Esophagus squamous epithelium (tissue), 5 donors: ENCODE measurements at places on chromosomes 12 and 14.
A peak's percentile ranks its signal among the peaks of the same experiment; 100 is the strongest.

GRCh38 chr14:76772300-76773187 is 11.3 kb downstream of the VASH1 start:
- peak overlapping the region; percentile 32 for H3K27ac ChIP-seq
- peaks cover 17% of the 10 kb centered on the region for H3K4me1 ChIP-seq
- H3K27me3 ChIP-seq, result no peaks in the 10 kb centered on the region
- no peaks in the 10 kb centered on the region for H3K36me3 ChIP-seq
- DNase-seq, result no peak
- H3K4me3 ChIP-seq, result peak overlapping the region; percentile 3

DNA sequence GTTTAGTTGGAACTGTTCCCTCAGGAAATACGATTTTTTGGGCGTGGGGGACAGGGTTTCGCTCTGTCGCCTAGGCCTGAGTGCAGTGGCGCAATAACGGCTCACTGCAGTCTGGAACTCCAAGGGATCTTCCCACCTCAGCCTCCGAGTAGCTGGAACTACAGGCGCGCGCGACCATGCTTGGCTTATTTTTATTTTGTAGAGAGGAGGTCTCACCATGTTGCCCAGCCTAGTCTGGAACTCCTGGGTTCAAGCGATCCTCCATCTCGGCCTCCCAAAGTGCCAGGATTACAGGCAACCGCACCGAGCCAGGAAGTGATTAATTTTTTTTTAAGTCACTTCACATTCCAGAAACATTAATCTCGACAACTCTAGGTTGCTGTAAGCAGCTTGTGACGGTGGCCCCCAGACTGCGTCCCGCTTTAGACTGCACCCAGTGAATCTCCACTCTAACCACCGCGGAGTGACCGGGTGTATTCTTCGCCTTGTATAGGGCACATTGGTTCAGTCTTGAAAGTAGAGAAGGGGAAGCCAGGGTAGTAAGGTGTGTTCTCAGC is 830 bp upstream of the MIS18BP1 start:
- H3K4me1 ChIP-seq, result peaks cover 50% of the 10 kb centered on the region
- no peak for DNase-seq
- H3K4me3 ChIP-seq, result peak overlapping the region; percentile 86
- H3K27me3 ChIP-seq, result no peaks in the 10 kb centered on the region
- H3K36me3 ChIP-seq, result no peaks in the 10 kb centered on the region

- H3K27me3 ChIP-seq, result peaks cover 5% of the 10 kb centered on the region
- no peaks in the 10 kb centered on the region for H3K4me1 ChIP-seq
- no peak overlapping the region for H3K4me3 ChIP-seq
- DNase-seq, result no peak
- H3K36me3 ChIP-seq, result no peaks in the 10 kb centered on the region
These were observed 35.5 kb upstream of the TSPAN9 start for GRCh38 chr12:3041558-3042164.

GRCh38 chr12:111311011-111311410 is 57.9 kb downstream of the PHETA1 start:
- H3K27me3 ChIP-seq, result peaks cover 27% of the 10 kb centered on the region
- peaks cover 5% of the 10 kb centered on the region for H3K4me1 ChIP-seq
- no peak overlapping the region for H3K4me3 ChIP-seq
- no peak overlapping the region for H3K27ac ChIP-seq
- no peak for DNase-seq
- H3K36me3 ChIP-seq, result no peaks in the 10 kb centered on the region
